ENCODE measurements at places on chromosomes 7 and 10. TPM values are rescaled to one million over a fixed set of nuclear protein-coding genes. Genes with fewer than 3 reads are reported as not detected.
A peak's percentile ranks its signal among the peaks of the same experiment; 100 is the strongest.

GRCh38 chr10:93445097-93445960 lies 36.8 kb downstream of the MYOF start:
- DNase-seq = peak; percentile 99

SPAM1 gene
- total RNA-seq = not detected

CDHR3 gene
- total RNA-seq = 1.7 TPM

DNA sequence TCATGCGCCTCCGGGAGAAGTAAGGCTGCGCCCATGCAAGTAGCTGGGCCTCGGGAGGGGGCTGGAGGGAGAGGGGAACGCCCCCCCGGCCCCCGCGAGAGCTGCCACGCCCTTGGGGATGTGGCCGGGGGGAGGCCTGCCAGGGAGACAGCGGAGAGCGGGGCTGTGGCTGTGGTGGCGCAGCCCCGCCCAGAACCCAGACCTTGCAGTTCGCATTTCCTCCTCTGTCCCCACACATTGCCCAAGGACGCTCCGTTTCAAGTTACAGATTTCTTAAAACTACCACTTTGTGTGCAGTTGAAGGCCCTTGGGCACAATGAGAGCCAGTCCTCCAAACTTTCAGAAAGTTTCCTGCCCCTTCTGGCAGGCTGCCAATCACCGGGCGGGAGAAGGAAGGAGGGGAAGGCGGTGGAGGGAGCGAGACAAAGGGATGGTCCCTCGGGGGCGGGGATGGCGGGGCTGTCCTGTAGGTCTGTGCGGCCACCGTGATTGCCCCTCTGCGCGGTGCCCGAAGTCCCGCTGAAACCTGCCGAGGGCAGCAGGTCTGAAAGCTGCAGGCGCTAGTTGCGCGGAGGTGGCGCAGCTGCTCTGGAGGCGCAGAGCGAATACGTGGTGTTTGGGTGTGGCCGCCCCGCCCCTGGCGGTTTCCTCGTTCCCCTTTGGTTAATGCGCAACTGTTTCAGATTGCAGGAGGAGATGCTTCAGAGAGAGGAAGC lies 2.1 kb downstream of the VIM start:
- DNase-seq = peak; percentile 80

GRCh38 chr7:1823376-1824150 lies 153.5 kb downstream of the ELFN1 start:
- DNase-seq = no peak

DNA sequence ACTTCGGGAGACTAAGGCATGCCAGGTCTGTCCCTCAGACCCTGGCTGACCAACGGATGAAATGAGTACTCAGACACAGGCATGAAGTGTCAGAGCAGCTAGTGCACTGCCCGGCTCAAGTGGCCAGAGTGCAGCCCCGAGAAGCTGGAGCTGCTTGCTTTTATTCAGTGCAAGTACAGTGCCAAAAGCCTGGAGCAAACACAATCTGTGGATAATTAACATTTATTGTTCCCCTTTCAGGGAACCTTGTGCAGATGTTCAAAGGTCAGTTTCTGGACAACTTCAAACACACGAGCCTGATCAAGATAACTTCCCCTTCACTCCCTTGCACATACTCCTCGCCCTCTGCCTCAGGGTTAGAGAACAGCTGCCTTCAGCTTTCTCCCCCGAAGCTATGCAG lies 7.9 kb upstream of the ATE1 start:
- DNase-seq = no peak

GRCh38 chr7:120927454-120928103 lies 23.0 kb upstream of the ING3 start:
- DNase-seq = no peak

- DNase-seq = no peak
Observed at GRCh38 chr7:11290863-11291262, 317.2 kb downstream of the PHF14 start.

DNA sequence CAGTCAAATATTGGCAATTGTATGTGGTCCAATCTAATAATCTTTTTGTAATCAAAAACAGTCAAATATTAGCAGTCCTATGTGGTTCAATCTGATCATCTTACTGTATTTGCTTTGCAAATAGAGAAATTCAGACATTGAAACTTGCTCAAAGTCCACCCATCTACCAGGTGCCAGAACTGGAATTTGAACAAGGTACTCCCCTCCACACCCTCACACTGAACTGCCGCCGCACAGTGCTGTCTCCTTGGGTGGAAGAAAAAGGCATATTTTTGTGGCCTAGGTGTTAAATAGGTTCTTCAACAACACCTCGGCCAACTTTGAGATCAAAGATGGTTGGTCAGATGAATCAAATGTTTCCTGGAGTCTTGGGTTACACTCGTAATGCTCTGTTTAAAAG lies 544.2 kb upstream of the GALNT17 start:
- no peak for DNase-seq

DNA sequence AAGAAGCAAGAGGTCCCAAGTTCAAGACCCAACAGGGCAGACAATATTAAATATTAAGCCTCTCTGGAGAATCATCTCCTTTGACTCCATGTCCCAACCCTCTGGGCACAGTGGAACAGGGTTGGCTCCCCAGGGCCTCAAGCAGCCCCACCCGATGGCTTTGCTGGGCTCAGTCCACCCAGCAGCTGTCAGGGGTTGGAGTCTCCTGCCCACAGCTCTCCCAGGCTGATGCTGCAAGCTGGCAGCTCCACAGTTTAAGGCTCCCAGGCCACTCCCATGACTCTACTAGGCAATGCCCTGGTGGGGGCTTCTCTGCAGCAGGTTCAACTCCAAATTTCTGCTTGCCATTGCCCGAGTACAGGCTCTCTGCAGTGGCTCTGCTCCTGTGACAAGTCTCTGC lies 55.1 kb downstream of the LARP4B start:
- DNase-seq = no peak

CROT gene
- 15.9 TPM for total RNA-seq

- peak; percentile 94 for DNase-seq
Observed at GRCh38 chr7:25804154-25804553, 347.8 kb upstream of the NFE2L3 start.

DNA sequence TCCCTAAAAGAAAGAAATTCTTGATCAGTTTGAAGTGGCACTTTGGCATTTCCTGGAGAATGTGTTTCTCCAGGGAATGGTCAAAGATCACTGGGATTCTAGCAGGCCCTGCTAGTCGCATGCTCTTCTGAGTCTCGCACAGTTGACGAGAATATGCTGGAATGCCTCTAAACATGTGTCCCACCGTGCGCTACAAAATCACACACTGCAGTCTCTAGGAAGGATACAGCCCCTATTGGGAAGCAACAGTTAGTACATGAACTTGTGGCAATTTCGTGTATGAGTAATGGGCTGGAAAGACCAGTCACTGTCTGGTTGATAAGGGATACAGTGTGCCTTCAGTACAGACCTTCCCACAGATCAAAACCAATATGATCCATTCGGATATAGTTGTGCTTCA lies 257.9 kb downstream of the PRPF18 start:
- DNase-seq = no peak

- no peak for DNase-seq
Observed at GRCh38 chr7:4085937-4086691, 596.0 kb upstream of the FOXK1 start.

- DNase-seq = no peak
Observed at GRCh38 chr7:139643951-139644585, 120.6 kb downstream of the CLEC2L start.

NUTM2B gene
- total RNA-seq = 0.51 TPM

DNA sequence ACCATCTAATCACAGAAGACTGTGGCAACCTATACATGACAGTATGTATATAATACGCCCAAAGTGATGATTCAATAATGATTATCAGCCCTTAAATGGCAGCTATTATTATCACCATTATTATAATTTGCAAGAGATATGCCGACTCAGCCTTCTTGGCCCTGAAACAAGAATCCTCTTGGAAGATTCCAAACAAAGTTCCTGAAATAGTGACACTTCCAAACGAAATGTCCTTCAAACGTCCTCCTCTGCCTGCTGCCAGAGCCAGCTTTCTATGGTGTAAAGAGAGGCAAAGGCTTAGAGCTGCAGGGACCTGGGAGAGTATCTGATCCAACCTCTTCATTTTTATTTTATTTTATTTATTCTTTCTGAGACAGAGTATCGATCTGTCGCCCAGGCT lies 36.0 kb downstream of the NRAP start:
- DNase-seq = no peak

DNA sequence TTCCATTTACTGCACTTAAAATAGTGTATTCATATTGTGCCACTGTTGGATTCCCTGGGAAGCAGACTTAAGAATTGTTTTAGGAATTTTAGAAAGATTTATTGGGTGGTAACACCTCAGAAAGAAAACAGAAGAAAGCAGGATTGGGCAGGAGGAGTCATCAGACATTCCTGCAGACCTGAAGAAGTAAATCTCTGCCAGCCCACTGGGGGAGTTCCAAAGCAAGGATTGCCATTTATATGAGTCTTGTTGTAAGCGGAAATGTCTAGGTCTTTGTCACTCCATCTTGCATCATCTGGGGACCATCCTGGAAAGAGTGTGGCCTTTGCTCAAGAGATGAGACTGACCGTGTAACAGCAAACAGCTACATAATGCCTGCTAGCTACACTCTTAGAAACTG lies 947.6 kb upstream of the POT1 start:
- no peak for DNase-seq

GRCh38 chr7:76506081-76506440 lies 4.3 kb upstream of the UPK3B start:
- no peak for DNase-seq

DNA sequence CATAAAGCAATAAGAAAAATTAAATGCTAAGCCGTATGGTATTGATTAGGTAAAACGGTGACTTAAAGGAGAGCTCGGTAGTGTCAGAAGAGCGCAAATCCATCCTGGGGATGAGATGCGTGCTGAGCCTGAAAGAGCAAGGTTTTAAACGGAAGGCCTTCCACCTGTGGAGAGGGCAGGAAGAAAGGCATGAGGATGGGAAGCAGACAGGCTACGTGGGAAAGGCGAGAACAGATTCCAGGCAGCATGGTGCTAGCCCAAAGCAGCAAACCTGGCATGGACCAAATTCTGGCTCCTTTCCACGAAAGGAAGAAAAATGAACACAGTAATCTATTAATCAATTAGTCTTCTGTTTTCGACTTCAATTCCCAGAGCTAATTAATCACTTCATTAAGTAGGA lies 103.5 kb downstream of the HIPK2 start:
- no peak for DNase-seq

GRCh38 chr7:70710011-70710480 lies 421.9 kb upstream of the GALNT17 start:
- peak; percentile 86 for DNase-seq

- no peak for DNase-seq
Observed at GRCh38 chr7:49644396-49645166, 128.9 kb upstream of the VWC2 start.

SOSTDC1 gene
- not detected for total RNA-seq

DNA sequence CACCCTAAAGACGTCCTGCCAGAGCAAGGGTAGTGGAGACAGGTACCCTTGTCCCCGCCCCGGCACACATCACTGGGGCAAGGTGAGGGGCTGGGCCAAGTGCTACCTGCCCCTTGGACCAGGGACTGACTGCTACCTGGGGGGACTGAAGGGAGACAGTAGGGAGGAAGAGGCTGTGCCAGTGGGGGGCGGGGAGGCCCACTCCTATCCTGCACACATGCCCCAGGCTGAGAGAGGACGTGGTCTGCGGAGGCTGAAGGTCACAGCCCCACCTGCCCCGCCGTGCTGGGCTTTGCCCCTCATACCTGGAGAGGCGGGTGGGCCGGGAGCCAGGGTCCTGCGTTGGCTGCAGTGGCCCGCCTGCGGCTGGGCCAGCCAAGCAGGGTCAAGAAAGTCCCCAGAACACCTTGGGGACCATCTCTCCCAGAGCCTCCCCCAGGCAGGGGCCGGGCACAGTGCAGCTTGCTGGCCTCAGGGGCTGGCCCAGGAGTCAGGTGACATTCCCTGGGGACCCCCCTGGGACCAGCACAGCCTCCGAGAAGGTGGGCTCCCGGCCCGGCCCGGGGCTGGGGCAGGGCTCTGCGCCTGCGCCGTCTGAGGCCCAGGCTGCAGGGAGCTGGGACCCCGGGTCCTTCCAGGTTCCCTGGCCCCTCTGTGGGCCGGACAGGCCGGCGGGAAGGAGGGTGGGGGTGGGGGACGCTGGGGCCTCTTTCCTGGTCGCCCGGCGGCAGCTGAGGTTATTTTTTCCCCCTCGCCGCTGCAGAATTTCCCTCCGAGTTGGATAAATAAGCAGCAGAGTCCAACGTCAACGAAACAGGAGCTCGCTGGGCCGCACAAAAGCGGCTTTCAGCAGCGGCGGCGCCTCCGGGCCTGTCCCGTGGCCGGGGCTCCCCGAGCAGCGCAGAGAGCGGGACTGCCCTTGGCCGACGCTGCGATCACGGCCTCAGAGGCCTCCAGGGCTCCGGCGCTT lies 9.8 kb upstream of the FZD9 start:
- DNase-seq = no peak

EPHB6 gene
- 0.83 TPM for total RNA-seq

- DNase-seq = peak; percentile 48
Observed at GRCh38 chr7:3415861-3416312, 114.8 kb downstream of the SDK1 start.

AGR2 gene
- 1.9 TPM for total RNA-seq

DNA sequence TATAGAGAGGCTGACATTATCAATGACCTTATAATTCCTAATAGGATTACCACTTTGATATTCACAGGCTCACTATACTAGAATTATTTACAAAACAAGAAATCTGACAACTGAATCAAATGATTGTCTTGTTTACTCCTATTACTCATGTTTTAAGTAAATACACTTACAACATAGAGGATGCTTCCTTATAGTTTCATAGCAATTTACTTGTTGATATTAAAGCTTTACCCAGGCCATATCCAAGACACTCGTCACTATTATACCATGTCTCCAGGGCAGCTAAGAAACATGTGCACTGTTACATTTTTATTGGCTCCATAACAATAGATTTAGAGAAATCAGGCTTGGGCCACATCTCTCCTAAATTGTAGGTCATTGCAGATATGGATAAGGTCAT lies 276.9 kb downstream of the HGF start:
- no peak for DNase-seq

DNA sequence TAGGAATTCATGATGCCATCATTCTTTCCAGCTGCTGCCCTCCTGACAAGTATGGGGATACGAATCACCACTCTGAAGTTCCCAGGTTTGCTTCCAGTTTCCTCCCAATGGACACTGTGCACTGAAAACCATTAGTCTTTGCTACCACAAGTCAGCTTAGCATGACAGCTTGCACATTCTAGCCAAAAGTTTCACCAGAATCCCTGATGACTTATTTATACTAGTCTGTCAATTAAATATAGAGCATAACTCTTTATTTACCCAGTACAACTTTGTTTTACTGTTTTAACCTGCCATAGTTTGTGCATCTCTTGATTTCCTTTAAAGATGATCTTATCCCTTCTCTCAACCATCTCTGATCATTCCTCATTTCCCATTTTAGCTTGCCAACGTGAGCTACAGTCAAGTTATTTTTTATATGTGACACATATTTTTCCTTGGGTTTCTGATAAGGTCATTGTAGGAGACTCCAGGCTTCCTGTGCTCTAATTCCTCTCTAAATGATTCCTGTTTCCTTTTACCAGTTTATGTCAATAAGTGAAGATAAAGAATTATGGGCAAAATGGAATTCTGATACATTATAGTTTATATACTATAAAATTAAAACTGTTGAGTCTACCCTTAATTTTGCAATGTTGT lies 167.5 kb upstream of the MEOX2 start:
- no peak for DNase-seq

- DNase-seq = peak; percentile 82
Observed at GRCh38 chr10:69087590-69088470, at the start of gene SRGN. Gene SRGN, plus strand, starts transcription at chr10:69088103. Its CDS starts 55 bp downstream, at chr10:69088158.

PCLO gene
- 5.8 TPM for total RNA-seq

FRMPD2 gene
- total RNA-seq = 0.33 TPM

Measured in mammary epithelial cell (primary cell).